ENCODE measurements at places on chromosomes 2 and 18. TPM values are rescaled to one million over a fixed set of nuclear protein-coding genes. Genes with fewer than 3 reads are reported as not detected.

DNA sequence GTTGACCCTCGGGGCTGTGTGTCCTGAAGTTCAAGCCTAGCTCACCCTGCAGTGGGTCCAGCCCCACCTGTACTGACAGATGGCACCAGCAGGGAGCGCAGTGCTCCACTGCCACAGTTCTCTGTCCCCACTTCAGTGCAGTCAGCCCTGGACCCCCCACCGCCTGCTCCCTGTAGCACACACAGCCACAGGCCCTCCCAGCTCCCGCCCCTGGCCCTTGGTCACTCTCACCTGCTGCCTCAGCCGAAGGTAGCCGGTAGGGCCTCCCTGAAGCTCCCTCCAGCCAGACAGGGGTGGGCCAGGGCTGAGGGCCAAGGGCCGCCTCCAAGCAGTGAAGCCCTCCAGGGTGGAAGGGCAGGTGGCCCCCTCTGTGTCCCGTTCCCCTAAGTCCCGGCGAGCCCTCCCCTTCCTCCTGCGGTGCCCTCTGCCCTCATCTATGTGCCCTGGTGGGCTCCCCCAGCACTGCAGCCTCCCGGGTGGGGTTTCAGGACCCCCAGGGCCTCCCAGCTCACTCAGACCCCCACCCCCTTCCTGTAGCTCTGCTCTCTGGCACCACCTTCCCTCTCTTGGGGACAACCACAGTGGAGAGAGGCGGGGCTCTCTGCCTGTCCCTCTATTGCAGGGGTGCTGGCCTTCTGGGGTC, 10.8 kb upstream of the ALPP start:
- no peak for DNase-seq

DNA sequence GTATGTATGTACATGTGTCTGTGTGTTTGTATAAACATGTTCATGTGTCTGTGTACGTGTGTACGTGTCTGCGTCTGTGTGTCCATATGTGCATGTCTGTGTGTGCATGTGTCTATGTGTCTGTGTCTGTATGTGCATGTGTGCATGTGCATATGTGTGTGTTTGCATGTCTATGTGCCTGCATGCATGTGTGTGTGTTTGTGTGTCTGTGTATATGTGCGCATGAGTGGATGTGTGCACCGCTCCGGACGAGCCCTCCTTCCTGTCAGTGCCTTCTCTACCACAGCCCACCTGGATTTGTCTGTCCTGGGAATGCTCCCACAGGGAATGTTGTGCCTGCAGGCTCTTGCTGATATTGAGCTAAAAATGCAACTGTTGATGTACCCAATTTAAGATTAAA, 113.3 kb upstream of the EPC2 start:
- DNase-seq, result no peak

- no peak for DNase-seq
Observed at GRCh38 chr2:65379721-65380171, 52.7 kb downstream of the SPRED2 start.

The RNU2-63P gene
- 117 TPM for total RNA-seq

DNA sequence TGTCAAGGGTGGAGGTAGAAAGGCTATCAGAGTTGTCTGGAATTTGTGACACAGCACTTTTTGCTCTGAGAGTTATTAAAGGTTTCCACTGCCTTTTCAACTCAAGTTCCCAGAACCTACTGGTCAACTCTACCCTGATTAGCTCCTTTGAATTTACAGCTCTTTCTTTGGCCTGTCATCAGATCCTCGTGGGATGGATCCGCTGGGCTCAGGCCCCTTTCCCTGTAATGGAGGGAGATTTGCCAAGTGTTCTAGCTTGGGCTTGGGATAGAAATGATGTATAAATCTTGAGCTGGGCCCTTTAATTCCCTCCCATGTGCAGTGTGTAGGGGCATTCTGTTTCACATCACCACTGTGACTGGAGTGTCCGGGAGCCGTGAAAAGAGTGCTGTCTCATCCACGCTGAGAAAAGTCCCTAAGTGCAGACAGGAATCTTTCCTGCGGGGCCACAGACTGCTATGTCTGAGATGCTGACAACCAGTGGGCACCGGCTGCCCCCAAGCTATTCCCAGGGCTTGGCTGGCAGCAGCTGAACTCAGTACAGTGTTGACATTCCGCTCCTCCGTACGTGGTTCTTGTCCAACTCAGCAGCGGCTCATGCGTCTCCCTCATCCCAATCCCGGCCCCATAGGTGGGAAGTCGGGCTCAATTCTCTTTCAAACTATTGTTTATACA, 46.9 kb upstream of the ARHGAP28 start:
- DNase-seq, result no peak

The LOXHD1 gene
- total RNA-seq, result 0.48 TPM

The ESCO1 gene
- total RNA-seq, result 40.5 TPM

DNA sequence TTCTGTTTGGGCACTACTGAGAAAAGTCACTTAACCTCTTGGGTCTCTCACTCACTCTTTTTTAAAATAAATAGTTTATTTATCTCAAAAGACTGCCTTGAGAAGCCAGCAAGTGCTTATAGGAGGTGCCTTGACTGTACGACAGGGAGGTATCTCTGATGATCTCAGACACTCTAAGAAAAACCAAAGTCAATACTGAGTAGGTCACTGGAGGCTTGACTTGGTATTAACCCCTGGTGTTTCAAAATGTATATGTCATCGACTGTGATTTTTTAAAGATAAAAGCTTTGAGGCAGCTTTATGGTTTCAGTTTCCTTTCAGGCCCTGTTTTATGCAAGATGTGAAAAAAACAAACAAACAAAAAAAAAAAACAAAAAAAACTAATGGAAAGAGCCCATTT, 33.7 kb downstream of the MREG start:
- DNase-seq, result peak; percentile 14

- DNase-seq, result no peak
Observed at GRCh38 chr2:188024811-188025210, 266.9 kb upstream of the GULP1 start.

DNA sequence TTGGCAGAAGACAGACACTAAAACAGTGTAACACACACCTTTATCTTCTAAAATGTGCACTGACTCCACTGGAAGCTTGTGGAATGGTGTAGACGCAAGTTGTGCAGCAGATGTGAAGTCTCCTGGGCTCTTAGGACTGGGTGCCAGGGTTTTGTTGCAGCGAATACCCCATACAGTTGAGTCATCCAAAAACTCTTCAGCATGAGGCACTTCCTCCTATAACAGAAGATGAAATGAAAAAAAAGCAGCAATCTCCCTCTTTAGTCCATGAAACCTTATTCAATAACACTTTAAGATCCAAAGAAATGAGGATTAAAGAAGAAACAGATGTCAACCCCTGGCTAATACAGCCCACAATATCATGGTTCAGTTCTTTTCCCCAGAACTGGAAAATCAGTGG, 22.2 kb downstream of the BUB1 start:
- DNase-seq, result no peak

DNA sequence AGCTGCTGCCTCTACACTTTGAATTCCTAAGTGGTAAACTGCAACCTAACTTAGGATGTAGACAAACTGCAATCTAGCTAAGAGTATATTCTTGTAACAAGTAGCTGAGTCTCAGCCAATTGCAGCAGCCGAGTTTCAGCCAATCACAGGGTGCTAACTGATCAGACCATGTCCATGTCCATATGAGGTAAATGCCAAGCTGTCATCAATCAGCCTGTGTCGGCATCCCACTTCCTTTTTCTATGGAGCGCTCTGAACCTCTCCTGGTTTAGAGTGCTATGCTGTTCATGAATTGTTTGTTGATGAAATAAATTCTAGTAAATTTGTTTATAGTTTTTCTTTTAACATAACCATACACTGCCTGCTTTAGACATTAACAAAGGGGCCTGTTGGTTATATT, 408.8 kb downstream of the NBAS start:
- no peak for DNase-seq

The CTLA4 gene
- total RNA-seq, result 2.3 TPM

DNA sequence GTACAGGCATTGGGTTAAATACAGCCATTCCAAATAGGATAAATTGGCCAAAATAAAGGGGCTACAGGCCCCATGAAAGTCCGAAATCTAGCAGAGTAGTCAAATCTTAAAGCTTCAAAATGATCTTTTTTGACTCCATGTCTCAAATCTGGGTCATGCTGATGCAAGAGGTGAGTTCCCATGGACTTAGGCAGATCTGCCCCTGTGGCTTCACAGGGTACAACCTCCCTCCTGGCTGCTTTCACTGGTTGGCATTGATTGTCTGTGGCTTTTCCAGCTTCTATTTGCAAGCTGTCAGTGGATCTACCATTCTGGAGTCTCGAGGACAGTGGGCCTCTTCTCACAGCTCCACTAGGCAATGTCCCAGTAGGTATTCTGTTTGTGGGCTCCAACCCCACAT, 56.1 kb downstream of the CCDC141 start:
- no peak for DNase-seq

The TXNDC2 gene
- total RNA-seq, result not detected

DNA sequence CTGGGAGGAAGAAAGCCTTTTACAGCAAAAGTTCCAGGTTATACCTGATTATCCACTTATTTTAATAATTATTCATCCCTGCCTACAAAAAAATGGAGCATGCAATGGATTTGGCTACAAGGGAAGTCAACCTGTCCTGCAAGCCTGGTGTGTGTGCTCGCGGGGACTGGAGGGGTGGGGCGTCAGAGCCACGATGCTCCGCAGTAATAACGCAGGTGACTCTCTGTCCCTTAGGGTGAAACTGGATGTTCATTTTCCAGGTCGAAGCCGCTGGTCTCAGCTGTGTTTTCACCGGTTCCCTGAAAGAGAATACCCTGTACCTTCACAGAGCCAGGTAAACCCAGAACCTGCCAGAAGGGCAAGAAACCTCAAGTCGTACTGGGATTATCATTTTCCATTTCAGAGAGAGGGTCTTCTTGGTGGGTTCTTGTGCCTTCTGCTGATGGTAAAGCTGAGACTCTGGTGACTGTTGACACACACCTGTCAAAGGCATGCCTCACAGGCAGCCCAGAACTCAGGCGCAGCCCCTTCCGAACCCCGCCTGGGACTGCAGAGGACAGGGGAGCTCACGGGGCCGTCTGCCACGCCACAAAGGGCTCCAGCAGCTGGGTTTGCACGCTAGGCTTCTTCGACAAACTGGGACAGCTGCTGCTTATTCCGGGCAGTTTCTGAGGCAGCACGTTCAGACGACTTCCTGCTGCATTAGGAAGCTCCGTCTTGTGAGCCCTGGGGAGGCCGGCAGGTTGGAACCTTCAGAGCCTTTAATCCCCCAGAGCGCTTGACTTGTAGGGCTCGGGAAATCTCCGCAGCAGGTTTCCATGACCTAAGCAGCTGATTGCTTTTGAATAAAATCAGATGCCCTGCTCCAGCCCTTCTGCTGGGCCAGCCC, 58.6 kb downstream of the KCNG2 start:
- no peak for DNase-seq

DNA sequence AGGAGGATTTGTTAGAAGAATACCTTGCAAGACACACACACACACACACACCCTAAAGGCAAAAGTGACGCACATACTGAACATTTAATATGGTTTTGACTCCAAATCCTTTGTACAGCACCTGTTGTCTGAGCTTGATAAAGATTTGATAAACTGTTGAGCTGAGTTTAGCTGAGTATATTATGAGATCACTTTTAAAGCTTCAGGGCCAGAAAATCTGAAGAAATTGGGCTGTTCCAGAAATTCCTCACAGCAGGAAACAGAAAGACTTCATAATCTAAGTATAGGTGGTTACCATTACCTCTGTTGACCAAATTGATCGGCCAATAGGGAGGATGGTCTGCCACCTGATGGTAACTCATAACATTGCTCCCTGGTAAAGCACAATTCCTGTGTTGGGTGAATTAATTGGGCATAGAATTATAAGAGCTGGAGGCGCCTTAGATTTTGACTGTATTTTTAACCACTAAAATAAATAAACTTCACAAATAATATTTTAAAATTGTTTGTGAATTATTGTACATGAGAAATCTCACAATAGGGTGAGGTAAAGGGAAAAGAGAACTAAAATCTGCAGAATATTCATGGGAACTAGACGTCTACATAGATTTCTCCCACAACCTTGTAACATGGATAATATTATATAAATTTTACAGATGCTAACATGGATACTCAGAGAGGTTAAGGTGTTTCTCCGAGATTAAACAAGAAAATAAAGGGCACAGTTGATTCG, 21.8 kb upstream of the RPIA start:
- DNase-seq, result peak; percentile 61

DNA sequence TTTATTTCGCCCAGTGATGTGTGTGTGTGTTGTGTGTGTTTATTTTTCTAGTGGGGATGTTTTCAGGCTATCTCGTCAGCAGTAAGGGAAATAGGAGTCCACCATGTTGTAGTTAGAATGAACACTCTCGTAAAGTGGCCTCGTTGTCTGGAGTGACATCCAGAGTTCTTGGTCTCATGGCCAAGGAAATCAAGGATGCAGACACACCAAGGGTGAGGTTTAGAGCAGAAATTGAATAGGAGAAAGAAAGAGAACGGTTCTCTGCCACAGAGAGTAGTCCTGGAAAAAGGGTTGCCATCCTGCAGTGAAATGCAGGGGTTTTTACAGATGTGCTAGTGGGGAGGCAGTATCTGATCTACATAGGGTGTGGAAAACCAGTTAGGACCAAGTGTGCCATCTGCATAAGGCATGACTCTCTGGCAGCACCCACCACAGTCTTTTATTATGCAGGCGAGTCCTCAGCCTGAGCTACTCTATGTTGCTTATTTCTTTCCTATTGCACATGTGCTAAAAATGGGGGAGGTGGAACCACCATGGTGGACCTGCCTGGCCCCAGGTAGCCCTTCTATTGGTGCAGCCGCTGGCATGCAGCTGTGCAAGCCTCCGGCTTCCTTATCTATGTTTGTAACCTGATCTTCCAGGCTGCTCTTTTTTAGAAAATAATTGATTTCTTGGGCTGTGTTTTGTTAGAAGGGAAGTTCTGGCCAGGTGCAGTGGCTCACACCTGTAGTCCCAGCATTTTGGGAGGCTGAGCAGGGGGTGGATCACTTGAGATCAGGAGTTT, 23.2 kb downstream of the RALB start:
- no peak for DNase-seq

DNA sequence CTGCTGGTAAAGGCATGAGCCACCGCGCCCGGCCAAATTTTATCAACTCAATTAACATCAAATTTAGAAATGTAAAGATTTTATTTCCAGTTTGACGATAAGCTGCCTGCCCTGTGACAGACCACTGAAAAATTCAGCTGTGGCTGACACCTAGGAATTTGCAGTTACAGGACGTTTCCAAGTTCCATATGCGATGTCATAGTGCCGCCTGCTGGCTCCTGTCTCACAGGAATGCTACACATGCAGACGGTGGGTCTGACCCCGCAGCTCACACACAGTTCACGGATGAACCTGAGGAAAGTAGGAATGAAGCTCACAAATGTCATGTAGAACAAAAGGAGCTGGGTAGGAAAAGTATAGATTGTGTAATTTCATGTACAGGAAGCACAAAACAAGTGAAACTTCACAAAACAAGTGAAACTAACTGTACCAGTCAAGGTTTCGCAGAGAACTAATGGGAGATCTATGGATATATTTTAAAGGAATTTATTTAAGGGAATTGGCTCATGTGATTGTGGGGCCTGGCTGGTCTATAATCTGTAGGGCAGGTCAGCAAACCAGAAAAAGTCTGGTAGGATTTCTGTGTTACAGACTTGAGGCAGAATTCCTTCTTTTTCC, 13.2 kb upstream of the SEH1L start:
- DNase-seq, result peak; percentile 91

GRCh38 chr2:40020997-40021396, 241.9 kb upstream of the THUMPD2 start:
- DNase-seq, result no peak
